ENCODE measurements at places on chromosomes 7 and 10.

DNA sequence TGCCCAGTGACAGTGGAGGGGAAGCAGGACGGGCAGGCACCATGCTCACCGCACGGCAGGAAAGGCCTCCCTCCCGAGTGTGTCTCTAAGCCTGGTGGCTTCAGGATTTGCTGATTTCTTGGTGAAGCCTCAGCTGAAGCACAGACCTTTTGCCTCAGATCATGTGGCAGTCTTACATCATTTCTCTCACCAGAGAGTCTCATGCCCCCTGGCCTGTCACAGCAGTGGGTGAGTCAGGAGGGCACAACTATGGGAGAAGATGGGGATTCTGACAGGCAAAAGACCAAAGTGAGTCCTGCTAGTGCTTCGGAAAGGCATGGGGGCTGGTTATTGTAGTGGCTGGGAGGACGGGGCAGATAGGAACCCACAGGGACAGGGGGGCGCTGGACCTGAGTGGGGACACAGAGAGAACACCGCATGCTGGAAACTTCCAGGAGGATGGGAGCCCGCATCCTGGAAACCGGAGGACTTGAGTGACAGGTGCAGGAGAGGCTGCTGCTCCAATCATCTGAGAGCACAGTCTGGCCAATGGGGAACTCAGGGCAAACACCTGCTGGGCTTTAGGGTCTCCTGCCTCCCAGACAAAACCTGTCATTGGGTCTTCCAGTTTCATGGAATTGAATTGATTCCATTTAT, 166.8 kb downstream of the ADARB2 start:
- DNase-seq: peak; percentile 49

- peak; percentile 84 for DNase-seq
Observed at GRCh38 chr7:22582863-22583622, 83.1 kb upstream of the STEAP1B start.

DNA sequence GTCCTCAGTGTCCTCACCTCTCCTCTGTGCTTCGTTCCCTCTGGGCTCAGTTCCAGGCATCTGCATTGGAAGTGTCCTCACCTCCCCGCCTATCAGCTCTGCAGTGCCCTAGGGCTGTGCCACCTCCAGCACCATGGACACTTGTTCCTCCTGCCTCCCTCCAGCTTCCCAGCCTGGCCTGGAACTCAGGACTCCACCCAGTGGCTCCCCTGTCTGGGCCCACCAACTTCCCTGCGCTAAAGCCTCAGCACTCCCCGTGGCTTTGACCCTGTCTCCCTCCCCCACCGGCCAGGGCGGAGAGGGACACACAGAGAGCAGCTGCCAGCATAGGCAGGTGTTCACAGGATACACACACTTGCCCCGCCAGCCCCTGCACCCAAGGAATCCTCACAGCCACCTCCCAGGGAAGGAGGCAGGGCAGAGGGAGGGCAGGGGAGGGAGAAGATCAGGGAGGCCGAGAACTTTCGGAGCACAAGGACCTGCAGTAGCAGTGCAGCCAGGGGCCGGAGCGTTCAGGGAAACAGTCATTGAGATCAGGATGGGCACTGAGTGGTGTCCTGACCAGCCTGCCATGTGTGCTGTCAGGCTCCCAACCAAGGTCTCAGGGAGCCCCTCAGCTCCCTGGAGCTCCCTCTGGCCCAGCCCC, 31.3 kb downstream of the ANXA8 start:
- no peak for DNase-seq

DNA sequence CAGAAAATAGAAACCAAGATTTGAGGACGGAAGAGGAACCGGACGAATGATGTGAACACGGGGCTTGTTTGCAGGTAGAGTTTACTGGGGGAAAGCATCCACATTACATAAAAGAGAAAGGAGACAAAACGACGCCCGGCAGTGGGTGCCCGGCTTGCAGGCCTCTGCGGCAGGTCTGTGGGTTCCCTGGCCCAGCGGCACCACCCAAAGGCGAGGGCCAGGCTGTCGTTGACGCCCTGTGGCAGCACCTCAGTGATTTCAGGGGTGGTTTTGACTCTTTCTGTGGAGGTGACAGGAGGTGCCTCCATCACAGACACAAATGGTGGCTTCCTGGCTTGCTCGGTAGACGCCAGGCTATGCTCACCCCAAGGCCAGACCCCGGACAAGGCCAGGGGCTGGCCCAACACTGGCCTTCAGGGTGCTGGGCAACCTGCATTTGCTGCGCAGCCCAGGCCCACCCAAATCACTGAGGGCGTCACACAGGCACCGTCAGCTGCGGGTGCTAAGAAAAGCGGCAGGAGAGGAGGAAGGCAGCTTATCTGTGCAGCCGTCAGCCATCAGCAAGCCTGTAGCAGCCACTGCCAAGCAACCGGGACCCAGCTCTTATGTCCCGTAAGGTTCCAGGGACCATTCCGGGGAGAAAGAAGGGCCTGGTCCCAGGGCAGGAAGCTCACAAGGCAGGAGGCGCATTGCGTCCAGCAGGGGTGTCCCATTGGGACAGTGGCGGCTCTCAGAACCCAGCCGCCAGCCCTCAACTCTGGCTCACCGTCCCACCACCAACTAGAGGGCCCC, 230.3 kb downstream of the PTPRN2 start:
- no peak for DNase-seq

DNA sequence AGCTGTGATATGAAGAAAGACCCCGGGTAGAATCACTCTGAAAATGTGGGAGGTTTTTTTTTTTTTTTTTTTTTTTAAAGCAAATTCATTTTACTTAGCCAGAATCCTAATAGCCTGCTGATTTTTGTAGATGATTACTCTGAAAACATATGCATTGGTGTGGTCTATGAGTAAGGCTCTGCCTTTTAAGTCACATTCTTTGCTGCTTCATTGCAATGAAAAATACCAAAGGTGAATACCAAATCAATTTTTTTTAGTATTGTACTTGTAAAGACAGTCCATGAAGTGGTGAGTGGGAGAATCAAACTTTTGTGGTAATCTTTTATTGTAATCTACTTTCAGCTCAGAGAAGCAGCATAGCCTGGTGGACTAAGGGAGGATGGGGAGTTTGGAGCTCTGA, 130.3 kb downstream of the SDK1 start:
- DNase-seq: no peak

- no peak for DNase-seq
Observed at GRCh38 chr7:134562136-134562535, 13.2 kb downstream of the AKR1B15 start.

DNA sequence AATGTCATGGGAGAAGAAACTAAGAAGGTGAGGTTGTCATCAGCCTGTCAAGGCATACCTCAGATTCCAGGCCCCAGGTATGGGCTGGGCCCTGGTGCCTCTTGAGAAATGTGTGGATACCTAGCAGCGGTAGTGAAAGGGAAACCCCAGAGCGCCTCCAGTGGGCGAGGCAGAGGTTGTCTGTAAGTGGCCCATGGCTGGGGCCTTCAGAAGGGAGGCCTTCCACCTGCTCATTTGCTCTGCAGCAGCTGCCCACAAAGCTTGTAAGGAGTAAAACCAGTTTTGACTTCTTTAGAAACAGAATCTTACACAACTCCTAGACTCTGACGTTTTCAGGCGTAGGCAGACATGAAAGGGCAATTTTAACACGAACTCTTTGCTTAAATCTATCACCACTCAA, 509.9 kb downstream of the PARD3 start:
- no peak for DNase-seq

GRCh38 chr10:71528371-71529206, 131.9 kb downstream of the CDH23 start:
- DNase-seq: no peak

- DNase-seq: no peak
Observed at GRCh38 chr10:21972584-21972983, 30.9 kb downstream of the DNAJC1 start.

- DNase-seq: no peak
Observed at GRCh38 chr10:104336821-104337467, 1.3 kb downstream of the ITPRIP start.

DNA sequence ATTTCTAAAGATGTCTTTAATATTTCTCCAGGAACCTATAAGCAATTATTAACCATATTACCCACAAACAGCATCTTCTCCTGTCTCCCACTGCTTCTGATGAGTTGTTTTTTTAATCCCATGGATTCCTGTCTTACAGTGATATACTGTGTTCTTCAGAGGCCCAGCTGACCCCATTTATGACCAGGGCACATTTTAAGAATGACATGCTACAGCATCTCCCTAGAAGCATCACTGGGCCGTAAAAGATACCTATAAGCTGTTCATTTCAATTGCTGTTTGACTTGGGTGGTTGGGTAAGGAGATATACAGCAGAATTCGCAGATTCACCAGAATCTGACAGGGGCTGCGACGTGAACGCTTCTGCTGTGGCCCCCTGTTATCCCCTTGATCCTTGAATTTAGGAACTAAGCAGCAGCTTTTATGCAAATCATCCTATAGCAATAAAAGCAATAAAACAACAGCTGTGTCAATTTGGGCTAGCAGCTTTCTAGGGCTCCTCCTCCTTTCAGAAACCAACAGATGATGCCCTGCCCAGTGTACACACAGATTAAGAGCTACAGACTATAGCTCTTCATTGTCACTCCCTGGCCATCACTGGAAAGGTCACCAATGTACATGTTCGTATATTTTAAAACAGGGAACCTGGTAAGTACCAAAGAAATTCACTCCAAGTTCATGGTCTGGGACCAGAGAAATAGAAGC, 86.8 kb downstream of the CPEB3 start:
- no peak for DNase-seq

DNA sequence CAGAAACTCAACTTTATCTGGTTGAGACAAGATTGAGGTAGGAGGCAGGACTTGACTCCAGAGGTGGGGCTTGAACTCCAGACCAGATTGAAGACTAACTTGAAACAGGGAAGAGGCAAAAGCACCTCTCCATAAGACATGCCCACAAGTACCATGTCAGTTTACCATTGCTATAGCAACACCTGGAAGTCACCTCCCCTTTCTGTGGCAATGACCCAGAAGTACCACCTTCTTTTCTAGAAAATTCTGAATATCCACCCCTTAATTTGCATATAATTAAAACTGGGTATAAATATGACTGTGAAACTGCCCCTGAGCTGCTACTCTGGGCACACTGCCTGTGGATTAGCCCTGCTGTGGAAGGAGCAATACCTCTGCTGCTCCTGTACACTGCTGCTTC, 4.9 kb upstream of the TOMM7 start:
- no peak for DNase-seq

GRCh38 chr10:102504976-102505300, 1.2 kb downstream of the SUFU start:
- no peak for DNase-seq

GRCh38 chr10:101778151-101778780, 2.4 kb upstream of the FGF8 start:
- DNase-seq: no peak

GRCh38 chr10:89173075-89173474, 34.0 kb downstream of the CH25H start:
- no peak for DNase-seq

DNA sequence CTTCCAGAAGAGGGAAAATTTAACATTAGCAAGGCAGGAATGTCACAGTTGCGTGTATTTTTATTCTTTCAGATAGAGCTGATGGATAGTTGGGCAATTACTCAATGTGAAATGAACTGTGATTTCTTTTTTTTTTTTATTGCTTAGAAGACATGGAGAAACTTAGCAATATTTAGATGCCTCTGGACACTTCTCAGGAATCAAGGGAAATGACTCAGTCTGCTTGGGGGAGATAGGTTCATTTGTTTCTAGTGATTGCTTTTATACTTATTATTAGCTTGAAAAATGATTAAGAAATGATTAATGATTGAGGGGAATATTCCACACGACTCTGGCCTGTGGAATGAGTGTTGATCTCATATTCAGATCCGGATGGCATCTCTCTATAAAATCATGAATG, 33.1 kb upstream of the TBX20 start:
- no peak for DNase-seq

DNA sequence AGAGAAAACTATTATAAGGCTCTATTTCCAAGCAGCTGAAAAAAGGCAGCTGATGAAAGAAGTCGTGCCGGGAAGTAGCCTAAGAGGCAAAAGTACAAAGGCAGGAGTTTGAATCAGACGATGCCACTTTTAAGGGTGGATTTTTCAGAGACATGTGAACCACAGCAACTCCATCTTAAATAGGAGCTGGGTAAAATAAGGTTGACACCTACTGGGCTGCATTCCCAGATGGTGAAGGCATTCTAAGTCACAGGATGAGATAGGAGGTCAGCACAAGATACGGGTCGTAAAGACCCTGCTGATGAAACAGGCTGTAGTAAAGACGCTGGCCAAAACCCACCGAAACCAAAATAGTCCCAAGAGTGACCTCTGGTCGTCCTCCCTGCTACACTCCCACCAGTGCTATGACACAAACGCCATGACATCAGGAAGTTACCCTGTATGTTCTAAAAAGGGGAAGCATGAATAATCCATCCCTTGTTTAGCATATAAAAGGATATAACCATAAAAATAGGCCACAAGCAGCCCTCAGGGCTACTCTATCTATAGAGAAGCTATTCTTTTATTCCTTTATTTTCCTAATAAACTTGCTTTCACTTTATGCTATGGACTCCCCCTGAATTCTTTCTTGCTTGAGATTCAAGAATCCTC, 45.5 kb upstream of the PRSS1 start:
- DNase-seq: no peak

DNA sequence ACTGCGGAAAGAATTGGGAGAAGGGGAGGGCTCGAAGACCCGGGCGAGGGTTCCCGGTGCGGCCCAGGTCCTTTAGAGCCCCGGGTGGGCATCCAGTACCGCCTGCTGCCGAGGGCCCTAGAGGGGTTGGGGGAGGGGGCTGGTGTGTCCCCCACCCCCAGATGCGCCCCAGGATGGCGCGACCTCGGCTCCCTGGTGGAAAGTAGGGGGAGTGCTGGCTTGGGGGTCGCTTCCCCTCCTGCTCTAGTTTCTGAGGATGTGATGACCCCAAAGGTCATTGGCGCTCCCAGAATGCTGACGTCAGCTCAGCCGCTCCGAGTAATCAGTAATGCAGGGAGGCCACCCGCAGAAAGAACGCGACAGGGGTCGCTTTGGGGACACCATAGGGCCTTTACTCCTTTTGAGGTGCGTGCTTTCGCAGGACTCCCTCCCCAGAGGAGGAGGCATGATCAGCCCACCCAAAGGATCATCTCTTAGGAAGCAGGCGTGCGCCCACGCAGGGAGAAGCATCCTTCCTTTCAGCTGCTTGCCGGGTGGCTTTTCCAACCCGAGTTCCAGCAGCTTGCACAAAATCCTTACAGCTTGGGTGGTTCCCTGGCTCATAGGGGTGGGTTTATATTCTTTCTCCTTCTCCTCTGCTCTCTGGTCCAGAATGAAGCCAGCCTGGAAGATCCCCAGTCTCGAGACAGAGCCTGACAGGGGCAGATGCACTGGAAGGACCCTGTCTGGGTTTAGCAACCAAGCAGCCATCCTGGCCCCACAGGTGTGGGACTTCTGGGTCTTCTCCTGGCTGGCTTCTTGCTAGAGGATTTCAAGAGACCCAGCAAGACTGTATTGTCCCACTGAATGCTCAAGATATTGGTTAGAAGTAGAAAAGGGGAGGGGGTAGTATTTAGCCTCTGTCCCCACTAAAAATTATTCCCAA, 1.3 kb upstream of the PRKAG2 start:
- peak; percentile 74 for DNase-seq
